Activated CD8-positive, alpha-beta memory T cell treated with anti-CD3 and anti-CD28 coated beads, Interleukin-2, amount 10 ng/mL, durations not matched to agents 7 days and 5 days (primary cell): ENCODE measurements at places on chromosomes 7 and 10. TPM values are rescaled to one million over a fixed set of nuclear protein-coding genes. Genes with fewer than 3 reads are reported as not detected.

GOT1 gene
- 33.2 TPM for total RNA-seq

AKR1C8 gene
- 0.14 TPM for total RNA-seq

LAMB1 gene
- total RNA-seq, result not detected

FAM221A gene
- total RNA-seq, result 5.6 TPM

MMS19 gene
- 81.1 TPM for total RNA-seq

CTBP2 gene
- 0.82 TPM for total RNA-seq

UCMA gene
- total RNA-seq, result not detected

KAZALD1 gene
- total RNA-seq, result not detected

STAM gene
- 47.2 TPM for total RNA-seq

DNA sequence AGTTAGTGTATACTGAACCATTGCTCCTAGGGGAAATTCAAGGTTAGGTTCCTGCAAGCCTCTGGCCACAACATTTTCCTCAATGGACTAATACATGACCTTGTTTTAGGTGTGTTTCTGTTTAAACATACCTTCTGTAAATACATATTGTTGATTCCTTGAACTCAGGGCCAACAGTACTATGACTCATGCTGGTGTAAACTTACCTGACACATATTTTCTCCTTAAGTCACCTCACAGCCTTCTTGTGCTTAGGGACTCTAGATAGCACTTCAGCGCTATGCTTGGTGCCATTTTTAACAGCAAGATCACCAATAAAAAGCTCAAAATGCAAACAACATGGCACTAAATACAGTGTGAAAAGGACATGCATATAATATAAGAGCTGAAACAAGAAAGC lies 176.4 kb downstream of the TAX1BP1 start:
- no peak for DNase-seq

- DNase-seq, result no peak
Observed at GRCh38 chr10:70809726-70810125, 6.0 kb upstream of the SGPL1 start.

GRCh38 chr10:86663046-86663345 lies 5.3 kb upstream of the LDB3 start:
- DNase-seq, result no peak

- no peak for DNase-seq
Observed at GRCh38 chr10:45227456-45227855, 88.0 kb downstream of the OR13A1 start.

DNA sequence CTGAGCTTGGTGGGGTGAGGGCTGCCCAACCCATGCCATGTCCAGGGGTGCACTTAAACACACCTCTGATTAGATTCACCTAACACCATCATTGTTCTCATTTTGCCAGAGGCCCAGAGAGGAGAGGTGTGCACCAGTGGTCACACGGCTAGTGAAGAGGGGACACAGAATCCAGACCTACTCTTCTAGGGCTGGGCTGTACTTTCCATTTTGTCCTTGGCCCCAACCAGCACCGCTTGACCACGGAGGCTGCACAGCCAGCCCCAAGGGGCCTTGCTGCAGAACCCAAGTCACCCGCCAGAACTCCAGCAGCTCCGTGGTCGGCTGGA lies 246 bp upstream of the WDFY4 start:
- DNase-seq, result no peak

DNA sequence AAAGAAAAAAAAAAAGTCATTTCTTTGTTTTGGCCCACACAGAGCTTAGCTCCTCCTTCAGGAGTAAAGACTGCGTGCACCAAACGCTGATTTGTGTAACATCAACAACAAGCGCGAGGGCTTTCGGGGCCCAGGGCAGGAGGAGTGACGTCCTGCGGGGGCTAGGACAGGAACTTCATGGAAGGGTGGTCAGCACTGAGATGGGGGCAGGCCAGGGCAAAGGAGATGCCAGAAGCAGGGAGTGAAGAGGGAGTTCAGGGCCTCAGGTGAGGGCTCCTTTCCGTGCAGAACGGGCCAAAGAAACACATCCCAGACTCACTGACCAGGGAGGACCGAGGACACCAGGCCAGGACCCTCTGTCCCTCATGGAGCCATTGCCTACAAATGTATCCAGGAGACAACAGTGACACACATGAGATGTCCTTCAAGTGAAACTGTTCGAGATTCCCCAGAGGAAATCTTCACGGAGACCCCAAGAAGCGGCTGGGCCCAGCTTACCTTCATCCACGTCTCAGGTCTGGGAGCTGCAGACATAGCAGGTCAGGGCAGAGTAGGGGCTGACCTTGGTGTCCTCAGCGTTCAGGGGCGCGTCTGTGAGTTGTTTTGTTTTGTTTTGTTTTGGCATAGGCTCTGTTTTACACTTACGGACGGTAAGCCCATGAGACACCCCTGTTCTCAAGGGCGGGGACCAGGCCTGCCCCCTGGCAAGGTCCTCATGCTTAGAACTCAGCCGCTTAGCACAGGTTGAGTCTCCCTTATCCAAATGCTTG lies 30.4 kb upstream of the SHH start:
- no peak for DNase-seq

DNA sequence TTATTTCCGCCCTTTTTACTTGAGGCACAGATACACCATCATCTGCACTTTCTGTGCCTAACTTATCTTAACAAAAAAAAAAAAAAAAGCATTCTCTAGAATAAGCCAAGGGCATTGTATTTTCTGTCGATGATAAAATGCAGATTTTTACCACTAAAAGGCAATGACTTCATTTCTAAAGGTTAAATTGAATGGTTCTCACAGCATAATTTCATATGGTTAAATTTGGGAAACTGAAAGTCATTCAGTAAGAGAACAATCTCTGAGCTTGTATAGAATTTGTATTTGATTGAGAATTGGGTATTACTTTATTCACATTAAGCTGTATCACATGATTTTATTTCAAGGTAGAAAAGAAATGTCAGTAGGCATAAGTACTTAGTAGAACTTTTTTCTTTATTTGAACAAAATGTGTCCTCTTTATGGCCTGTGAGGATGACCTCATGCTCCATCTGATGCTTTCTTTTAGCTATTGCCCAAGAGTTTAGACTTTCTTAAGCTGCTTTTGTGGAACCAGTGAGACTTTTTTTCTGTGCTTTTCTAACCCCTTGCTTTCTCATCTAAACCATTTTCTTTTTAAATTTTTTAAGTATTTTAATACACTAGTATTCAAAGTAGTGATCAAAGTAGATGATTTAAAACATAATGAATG lies 110.3 kb downstream of the LRRC4 start:
- no peak for DNase-seq

DNA sequence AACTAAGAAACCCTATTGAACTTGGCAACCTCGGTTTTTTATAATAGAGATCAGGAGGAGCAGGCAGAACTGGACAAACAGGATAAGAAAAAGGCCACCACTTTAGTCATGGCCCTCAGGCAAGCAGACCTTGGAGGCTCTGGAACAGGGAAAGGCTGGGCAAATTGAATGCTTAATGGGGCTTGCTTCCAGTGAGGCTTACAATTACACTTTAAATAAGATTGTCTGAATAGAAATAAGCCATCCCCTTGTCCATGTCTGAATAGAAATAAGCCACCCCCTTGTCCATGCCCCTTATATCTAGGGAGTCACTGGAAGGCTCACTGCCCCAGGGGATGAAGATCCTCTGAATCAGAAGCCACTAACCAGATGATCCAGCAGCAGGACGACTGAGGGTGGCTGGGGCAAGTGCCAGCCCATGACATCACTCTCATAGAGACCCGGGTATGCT lies 40.6 kb downstream of the AKR1B15 start:
- DNase-seq, result no peak

- DNase-seq, result no peak
Observed at GRCh38 chr7:108045669-108046068, 42.7 kb upstream of the LAMB1 start.

- DNase-seq, result no peak
Observed at GRCh38 chr7:135192914-135193536, 18.3 kb downstream of the WDR91 start.

DNA sequence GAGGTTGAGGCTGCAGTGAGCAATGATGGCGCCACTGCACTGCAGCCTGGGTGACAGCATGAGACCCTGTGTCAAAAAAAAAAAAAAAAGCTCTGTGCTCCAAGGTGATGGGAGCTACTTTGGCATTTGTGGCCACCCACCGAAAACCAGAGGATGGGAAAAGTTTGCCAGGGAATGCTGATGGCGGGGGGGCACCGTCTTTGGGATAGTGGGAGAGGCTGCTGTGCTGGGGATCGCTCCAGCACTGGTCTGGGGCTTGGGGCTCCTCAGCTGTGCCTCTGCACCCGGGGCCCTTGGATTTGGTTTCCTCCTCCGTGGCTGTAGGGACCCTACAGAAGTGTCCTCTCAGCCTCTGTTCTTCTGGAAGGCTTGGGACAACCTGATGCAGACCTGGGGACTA lies 11.7 kb upstream of the RAMP3 start:
- no peak for DNase-seq

GRCh38 chr10:93872375-93873158 lies 21.2 kb upstream of the SLC35G1 start:
- no peak for DNase-seq

DNA sequence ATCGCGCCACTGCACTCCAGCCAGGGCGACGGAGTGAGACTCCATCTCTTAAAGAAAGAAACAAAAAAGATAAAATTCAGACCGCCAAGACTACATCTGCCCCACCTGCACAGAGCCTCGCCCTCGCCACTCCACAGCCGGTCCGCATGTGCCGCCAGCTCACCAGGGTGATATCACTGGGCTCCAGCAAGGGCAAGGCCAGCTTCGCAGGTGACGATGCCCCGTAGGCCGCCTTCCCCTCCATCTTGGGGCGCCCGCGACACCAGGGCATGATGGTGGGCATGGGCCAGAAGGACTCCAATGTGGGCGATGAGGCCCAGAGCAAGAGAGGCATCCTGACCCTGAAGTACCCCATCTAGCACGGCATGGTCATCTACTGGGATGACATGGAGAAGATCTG lies 34.0 kb downstream of the KIFBP start:
- DNase-seq, result no peak

- DNase-seq, result no peak
Observed at GRCh38 chr10:75066271-75066670, 45.2 kb upstream of the SAMD8 start.

- no peak for DNase-seq
Observed at GRCh38 chr10:58969576-58969975, 206.9 kb upstream of the PHYHIPL start.

- DNase-seq, result no peak
Observed at GRCh38 chr7:13042605-13043236, 355.3 kb downstream of the ARL4A start.

DNA sequence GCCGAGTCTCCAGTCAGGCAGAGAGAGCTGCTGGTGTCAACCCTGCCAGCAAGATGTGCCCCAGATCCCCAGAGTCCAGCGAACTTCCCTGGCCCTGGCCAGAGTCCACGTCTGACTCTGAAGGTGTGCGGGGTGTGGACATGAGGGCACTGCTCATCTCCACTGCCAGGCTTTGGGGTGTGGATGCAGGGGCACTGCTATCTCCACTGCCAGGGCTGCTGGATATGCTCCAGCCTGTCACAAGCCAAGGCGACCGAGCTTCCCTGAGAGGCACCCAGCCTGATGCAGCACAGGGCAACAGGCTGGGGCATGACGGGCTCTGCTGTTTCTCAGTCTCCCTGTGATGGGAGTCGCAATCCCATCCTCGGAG lies 596.8 kb downstream of the PTPRN2 start:
- no peak for DNase-seq

GRCh38 chr7:70267381-70268120 lies 669.3 kb downstream of the AUTS2 start:
- no peak for DNase-seq
